ENCODE measurements at places on chromosomes 1 and 21.
A peak's percentile ranks its signal among the peaks of the same experiment; 100 is the strongest.

GRCh38 chr1:196178083-196178635 lies 430.1 kb downstream of the KCNT2 start:
- DNase-seq: no peak

GRCh38 chr1:107914119-107914765 lies 50.7 kb downstream of the VAV3 start:
- DNase-seq: no peak

DNA sequence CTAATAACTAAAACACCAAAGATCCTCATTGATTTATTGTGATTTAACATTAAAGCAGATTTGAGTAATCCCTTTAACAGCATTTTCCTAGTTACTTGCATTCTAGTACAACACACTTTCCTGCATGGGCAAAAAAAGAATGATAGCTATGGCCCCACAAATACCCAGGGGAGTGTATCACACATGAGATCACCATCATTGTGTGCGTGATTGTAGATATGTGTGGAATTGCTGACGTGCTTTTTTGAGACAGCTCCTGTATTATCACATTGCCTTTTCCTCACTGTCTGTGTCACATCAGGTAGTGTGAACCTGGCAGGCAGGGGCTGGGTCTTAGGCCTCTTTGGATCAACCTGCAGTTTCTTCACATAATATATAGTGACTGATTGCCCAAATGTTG lies 48.5 kb upstream of the SAMD13 start:
- DNase-seq: peak; percentile 60

GRCh38 chr21:38402291-38402690 lies 96.0 kb downstream of the ERG start:
- DNase-seq: no peak

- DNase-seq: no peak
Measured at GRCh38 chr1:151277249-151277648, 4.8 kb upstream of the ZNF687 start.

GRCh38 chr1:216907100-216907499 lies 183.9 kb upstream of the ESRRG start:
- DNase-seq: no peak

DNA sequence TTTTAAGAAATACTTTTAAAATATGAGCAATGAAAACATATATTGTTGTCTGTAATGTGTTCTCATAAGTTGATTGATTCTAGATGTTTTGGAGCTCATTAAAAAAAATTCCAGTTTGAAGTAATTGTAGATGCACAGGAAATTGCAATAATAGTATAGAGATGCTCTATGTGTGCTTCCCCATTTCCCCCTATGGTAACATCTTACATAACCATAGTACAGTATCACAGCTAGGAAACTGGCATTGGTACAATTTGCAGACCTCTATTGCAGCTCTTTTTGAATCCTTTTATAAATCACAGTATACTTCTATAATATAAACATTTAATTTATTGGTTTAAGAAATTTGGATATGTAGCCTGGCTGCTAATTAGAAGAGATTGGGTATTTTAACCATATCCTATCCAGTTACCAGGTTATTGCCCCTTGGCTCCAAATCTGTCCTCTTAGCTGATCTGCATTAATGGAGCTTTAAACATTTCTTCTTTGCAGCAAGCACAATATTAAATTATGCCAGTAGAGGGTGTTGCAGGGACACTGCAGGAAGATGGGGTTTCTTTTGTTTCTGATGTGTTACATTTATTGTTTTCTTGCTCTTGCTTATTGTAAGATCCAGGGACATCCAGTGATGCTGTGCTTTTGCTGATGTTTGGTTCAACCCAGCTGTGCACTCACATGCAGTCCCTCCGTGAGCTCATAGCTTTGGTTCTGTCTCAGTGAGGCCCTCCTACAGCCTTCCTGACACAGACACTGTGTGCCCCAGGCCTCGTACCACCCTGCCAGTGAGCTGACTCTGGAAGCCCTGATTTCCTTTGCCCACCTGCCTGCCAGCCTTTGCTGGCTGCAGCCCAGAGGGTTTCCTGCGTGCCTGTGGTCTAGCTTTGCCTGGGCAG lies 103.3 kb downstream of the RABGAP1L start:
- peak; percentile 47 for DNase-seq

GRCh38 chr1:2025491-2025981 lies 6.4 kb downstream of the GABRD start:
- DNase-seq: no peak

DNA sequence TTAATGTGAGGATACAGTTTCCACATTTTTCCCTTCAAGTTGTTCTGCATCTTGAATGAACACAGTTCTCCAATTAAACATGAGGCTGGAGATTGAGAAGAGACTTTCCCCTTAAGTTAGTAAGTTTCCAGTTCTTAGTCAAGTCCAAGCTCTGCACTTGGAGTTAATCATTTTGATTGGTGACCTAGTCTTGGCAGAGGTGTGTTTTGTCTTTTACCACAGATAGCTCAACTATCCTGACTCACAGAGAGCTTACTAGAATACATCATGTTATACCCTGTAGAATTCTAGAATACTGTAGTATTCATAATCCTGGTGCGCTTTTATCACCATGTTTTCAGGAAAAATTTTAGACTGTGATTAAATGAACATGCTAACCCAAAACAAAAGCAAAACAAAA lies 129.2 kb downstream of the CYYR1 start:
- peak; percentile 35 for DNase-seq

DNA sequence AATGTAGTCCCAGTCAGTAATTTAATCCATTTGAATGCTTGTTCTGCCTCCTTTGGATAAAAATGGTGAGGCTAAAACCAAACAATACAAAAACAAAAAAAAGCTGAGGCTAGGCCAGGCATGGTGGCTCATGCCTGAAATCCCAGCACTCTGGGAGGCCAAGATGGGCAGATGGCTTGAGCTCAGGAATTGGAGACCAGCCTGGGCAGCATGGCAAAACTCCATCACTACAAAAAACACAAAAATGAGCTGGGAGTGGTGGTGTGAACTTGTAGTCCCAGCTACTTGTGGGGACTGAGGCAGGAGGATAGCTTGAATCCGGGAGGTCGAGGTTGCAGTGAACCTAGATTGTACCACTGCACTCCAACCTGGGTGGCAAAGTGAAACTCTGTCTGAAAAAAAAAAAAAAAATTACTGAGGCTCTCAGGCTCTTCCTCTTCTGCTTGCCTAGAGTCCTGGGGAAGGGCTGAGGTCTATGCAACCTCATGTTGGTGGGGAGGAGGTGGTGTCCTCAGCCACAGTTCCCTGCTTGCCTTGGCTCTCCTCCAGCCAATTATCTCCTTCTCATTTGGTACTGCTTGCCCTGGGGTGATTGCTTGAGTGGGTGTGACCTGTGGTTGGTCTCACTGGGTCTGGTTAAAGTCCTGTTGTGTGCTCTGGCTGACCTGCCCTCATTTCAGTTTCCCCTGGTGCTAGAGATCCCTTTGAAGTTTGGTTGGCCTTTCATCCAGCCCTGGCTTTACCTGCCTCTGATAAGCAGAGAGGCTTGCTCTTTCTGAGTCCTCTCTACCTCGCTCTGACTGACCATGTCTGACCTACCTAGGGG lies 20.9 kb downstream of the S1PR1 start:
- DNase-seq: no peak

GRCh38 chr1:207868251-207868773 lies 42.6 kb downstream of the CD34 start:
- no peak for DNase-seq

Data from fibroblast of skin of right quadriceps (primary cell).